ENCODE measurements at places on chromosomes 6 and 20.

DNA sequence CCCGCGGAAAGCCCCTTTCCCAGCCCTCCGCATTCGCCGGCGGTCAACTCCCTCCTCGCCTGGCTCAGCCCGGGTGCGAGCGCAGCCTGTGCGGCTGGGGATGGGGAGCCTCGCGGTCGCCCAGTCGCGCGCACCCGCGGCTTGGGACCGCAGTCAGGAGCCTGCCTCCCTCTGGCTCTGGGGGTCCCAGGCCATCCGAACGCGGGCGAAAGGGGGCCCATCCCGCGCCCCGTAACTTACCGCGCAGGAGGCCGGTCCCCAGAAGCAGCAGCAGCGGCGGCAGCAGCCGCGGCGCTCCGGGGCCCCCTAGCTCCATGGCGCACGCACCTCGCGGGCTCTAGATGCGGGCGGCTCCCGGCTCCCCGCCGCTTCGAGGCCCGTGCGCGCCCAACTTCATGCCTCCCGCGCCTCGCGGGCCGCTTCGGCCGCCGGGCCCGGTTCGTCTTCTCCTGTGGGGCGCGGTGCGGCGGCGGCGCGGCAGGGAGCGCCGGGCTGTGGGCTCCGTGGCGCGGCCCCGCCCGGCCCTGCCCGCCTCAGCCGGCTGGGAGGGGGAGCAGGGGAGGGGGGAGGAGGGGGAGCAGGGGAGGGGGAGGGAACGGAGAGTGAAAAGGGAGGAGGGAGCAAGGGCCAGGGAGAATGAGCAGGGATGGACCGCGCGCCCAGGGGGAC is at the start of gene CHRNA4:
CHRNA4 (minus strand) TSS at position 500 of the 669 bp plus-strand sequence; CDS start at position 316, 184 bp downstream.
- DNase-seq = no peak

- no peak for DNase-seq
These were observed 7.9 kb downstream of the KIAA1755 start for GRCh38 chr20:38252292-38253288.

GRCh38 chr6:132698608-132699007 is 15.2 kb downstream of the VNN1 start:
- DNase-seq = no peak

DNA sequence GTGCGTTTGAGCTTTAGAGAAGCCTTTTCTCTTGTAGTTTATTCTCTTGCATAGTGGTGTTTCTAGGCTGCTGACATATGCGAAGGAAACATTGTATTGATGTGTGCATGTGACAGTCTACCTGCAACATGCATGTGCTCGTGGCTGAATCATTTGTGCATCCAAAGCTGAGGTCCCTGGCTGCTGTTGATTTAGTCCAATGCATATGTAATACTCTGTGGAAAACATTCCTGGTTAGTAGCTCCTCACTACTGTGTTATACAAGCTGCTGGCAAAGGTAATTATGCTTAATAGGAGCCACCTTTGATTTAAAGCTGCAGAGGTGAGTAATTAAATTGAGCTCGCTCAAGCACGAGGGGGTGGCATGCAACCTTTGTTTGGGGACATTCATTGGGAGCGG is 24.5 kb downstream of the TSHZ2 start:
- no peak for DNase-seq

GRCh38 chr6:169365567-169366257 is 112.1 kb upstream of the THBS2 start:
- DNase-seq = no peak

- DNase-seq = no peak
These were observed 96.6 kb upstream of the NXT1 start for GRCh38 chr20:23254034-23254433.

GRCh38 chr6:136510299-136510698 is 39.9 kb downstream of the MAP7 start:
- DNase-seq = no peak

- no peak for DNase-seq
These were observed 38.9 kb downstream of the STK35 start for GRCh38 chr20:2140561-2140960.

- no peak for DNase-seq
These were observed 49.9 kb downstream of the CNR1 start for GRCh38 chr6:88116276-88116675.
